Stimulated activated CD8-positive, alpha-beta memory T cell treated with anti-CD3 and anti-CD28 coated beads, Interleukin-7, amount 100 ng/mL, for 1 hour (primary cell): ENCODE measurements at places on chromosomes 5 and 9.

- DNase-seq: no peak
These were observed 66.0 kb upstream of the PTPRD start for GRCh38 chr9:10678790-10679189.

- DNase-seq: no peak
These were observed 4.6 kb downstream of the NRG2 start for GRCh38 chr5:140038373-140038957.

GRCh38 chr9:132842124-132843044, 35.7 kb downstream of the AK8 start:
- no peak for DNase-seq

- no peak for DNase-seq
These were observed 1026.3 kb downstream of the CDH9 start for GRCh38 chr5:26012078-26012477.

- no peak for DNase-seq
These were observed 79.8 kb upstream of the SPATA31D4 start for GRCh38 chr9:81848472-81848871.

DNA sequence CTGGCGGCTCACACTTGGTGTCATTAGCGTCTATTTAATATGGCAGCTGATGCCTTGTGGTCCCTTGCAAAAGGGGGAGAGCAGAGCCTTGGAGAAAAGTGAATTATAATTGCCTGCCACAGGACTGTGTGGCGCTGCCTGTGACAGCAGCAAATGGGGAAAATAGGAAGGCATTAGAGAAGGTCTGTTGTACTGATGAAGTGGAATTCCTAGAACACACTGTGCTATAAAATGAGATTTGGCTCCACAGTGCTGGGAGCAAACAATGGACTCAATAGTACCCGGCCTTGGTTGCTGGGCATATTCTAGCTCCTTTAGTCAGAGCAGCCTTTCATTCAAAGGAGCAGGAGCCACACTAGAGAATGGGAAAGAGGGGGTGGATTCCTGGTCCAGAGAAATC, 21.3 kb downstream of the SEMA6A start:
- DNase-seq: no peak

DNA sequence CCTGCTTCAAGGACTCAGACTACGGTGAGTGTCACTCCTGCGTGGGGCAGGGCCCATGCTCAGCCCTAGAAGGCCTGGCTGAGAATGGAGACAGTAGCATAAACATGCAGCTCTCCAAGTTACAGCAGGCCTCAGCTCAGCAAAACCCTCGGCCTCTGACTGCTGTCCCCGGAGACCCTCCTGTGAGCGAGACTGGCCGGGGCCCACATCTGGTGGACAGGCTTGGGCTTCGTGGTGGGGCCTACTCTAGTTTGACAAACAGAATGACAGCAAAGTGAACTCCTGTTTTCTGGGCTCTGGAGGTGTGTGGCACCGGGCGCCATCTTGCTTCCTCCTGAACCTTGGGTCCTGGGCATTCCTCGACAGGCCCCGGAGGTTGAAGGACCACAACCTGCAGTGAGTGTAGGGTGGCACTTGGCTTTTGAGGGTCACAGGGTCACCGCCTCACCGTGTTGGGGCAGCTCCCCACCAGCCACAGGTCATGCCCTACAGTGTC, 97.5 kb downstream of the PHF2 start:
- DNase-seq: no peak

- DNase-seq: no peak
These were observed 10.2 kb upstream of the STING1 start for GRCh38 chr5:139492700-139493192.

DNA sequence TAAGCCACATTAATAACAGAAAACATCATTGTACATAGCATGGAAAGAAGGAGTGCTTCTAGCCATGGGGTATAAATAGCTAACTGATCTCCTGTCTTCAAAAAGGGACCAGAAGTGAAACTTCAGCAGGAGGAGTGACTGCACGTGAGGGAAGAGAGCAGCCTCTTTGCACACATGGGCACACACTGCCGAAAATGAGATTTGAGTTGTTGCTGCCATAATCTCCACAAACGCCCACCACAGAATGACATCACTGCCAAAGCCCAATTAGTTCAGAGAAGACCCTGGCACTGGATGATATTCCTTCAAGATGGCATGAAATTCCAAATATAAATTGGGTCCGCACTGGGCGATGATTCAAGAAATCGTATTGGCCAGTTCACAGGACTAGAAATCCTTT, 238.9 kb upstream of the NR4A3 start:
- DNase-seq: no peak

DNA sequence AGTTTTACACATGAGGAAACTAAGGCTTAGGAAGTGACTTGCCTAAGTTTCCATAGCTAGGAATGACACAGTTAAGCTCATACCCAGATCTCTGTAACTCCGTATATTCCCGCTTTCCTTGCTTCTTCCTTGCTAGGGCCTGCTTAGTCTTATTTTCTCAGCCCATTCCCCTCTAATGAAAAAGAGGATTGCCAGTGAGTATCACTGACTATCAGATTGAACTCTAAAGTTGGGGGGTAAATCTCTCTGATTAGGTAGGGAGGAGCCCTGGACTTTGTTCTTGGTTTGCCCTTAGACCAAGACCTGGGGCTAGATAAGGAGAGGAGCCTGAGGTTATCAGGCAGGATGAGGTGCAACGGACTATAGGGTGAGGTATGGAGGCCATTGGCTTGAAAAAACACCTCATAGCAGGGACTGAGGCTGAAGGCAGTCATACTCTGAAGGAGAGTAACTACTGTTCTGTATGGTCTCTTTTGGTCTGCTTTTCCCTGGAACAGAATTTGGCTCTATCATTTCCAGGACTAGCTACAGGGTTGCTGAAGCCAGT, 2.5 kb downstream of the TRIM32 start:
- DNase-seq: no peak

- DNase-seq: no peak
These were observed 73.4 kb upstream of the FREM1 start for GRCh38 chr9:14983599-14983998.

GRCh38 chr9:10173561-10173960, 439.2 kb downstream of the PTPRD start:
- DNase-seq: no peak

- no peak for DNase-seq
These were observed 45.7 kb upstream of the GHR start for GRCh38 chr5:42377496-42377895.

GRCh38 chr9:91515074-91515687, 91.5 kb upstream of the NFIL3 start:
- DNase-seq: no peak

DNA sequence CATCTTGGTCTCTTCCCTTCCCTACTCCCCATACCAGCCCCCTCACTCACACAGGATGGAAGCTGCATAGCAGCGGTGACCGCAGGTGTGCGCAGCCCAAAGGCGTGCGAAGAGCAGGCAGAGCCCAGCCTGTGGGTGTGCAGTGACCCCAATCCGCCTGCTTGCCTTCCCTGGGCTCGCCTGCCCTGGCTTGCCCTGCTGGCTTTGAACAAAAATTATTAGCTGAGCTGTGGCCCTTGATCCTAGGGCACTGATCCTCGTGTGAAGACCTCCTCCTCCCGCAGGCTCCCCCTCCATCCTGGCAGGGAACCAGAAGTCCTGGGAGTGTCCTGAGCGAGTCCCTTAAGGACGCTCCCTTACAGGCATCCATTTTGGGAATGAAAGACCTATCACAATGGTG, 31.9 kb downstream of the MORN5 start:
- DNase-seq: no peak

DNA sequence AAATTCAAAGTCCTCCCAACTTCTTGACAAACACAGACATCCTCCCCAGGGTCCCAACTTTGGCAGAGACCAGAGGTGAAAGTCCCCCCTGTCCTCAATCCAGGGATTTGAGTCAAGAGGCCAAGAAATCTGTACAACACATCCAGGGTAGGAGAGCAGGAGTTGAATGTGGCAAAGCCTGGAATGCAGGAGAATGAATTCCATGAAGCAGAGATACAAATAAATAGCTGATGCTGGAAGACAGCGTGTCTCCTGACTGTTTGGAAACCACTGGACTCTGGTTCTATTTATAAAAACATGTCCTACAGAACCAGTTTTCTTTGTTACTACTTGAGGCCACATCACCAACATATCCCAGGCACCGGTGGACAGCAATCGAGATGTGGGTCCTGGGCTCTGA, 43.7 kb upstream of the SLIT3 start:
- DNase-seq: no peak

DNA sequence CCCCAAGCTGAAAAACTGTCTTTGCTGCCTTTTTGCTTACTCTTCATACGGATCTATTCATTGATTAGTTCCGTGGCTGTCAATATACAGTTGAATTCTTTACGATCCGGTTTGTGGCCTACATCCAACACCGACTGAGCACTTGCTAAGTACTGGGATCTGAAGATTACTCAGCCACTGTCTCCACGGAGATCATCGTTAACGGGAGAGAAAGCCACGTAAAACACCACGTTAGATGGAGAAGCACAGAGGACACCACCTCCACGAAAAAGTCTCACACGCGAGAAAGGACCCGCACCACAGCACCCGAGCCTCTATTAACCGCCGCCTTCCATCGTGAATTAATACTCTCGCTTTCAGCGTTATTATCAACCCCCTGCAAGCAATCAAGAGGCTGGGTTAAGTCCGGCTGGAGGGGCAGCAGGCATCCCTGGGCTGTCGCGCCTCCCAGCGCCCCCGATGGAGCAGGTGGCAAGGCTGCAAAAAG, 650 bp downstream of the ELP1 start:
- no peak for DNase-seq
